ENCODE measurements at places on chromosomes 5 and 9. TPM values are rescaled to one million over a fixed set of nuclear protein-coding genes. Genes with fewer than 3 reads are reported as not detected.

Gene SLC34A1
- 0.31 TPM for total RNA-seq

Gene OR1J4
- 0.62 TPM for total RNA-seq

Gene GPRIN1
- 1.3 TPM for total RNA-seq

DNA sequence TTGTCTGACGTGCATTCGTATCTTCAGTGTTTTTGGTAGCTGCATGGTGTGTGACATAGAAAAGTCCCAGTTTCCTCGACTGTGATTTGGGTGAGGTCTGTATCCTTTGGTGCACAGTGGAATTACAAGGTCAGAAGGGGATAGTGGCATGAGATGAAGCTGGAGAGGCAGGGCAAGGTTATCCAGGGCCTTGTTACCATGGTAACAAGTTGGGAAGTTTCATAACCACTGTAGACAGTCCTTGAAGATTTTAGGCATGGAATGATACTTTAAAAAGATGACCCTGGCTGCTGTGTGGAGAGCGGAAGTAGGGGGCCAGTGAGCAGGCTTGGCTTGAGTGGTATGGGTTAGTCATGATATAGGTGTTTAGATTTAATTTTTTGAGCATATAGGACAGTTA lies 11.9 kb downstream of the EHMT1 start:
- ATAC-seq: no peak

DNA sequence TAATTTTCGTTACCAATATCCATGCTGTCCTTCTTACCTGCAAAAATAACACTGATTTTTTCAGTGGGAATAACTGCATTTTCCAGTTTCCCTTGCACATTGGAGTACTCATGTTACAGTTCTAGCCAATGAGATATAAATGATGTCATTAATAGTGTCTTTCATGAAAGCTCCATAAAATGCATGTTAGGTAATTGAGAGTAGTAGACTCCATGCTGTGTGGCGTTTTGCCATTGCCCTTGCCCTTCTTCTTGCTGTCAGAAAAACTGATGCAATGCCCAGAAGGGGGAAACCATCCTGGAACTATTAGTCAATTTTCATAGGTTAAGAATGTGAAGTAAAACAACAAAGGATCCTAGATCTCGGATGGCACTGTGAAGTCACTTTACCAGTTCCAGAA lies 1765.3 kb downstream of the EFNA5 start:
- no peak for ATAC-seq

GRCh38 chr5:123099514-123100151 lies 10.6 kb downstream of the PRDM6 start:
- ATAC-seq: no peak

DNA sequence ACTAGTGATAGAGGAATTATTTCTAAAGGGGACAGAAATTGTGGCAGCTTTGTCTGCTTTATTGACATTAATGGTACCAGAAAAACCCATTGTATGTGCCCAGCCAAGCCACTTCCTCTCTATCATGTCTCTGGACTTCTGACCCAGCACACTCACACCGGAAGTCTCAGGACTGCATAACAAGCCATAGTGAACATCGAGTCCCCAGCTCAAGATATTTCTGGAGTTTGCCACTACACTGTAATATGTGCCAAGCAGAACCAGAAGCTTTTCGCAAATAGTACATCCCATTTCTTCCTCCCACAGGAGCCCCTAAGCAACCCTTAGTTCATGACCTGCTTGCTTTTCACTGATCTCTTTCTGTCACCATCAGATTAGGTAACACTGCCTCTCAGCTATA lies 187.4 kb upstream of the GHR start:
- no peak for ATAC-seq

DNA sequence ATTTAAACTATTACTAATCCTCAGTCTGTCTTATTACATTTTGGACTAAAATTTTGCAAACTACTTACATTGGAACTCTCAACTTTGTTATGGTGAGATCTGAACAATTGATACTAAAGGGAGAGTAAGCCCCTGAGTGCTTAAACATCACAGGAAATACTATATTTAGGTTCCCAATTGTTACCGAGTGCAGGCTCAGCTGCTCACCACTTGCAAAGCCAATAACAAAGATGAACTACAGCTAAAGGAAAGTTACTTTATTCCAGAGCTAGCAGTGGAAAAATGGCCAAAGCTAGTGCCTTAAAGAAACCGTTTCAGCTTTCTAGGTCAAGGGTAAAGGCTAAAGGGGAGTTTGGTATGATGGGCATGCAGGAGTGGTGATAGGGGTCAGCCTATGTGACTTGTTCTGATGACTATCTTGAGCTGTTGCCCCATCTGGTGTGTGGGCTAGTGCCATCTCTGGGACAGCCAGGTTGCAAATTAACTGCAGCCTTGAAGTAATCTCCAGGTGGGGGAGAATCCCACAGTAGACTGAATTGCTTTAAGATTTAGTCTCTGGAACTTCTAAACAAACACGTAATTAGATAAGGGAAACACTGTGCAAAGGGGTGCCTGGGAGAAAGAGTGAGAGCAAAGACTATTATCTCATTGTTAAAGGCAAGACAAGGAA lies 7.8 kb upstream of the NDUFB6 start:
- no peak for ATAC-seq

- no peak for ATAC-seq
Observed at GRCh38 chr5:161105525-161105924, 253.5 kb upstream of the ATP10B start.

- no peak for ATAC-seq
Observed at GRCh38 chr5:100846772-100847171, 56.3 kb downstream of the ST8SIA4 start.

- ATAC-seq: no peak
Observed at GRCh38 chr9:111297066-111297824, 32.8 kb downstream of the OR2K2 start.

All from motor neuron (in vitro differentiated cells).